ENCODE measurements at places on chromosomes 4 and X. TPM values are rescaled to one million over a fixed set of nuclear protein-coding genes. Genes with fewer than 3 reads are reported as not detected.

- DNase-seq, result no peak
Observed at GRCh38 chrX:37677765-37678164, 7.8 kb upstream of the XK start.

- DNase-seq, result no peak
Observed at GRCh38 chrX:154727418-154727817, 23.5 kb downstream of the GAB3 start.

DNA sequence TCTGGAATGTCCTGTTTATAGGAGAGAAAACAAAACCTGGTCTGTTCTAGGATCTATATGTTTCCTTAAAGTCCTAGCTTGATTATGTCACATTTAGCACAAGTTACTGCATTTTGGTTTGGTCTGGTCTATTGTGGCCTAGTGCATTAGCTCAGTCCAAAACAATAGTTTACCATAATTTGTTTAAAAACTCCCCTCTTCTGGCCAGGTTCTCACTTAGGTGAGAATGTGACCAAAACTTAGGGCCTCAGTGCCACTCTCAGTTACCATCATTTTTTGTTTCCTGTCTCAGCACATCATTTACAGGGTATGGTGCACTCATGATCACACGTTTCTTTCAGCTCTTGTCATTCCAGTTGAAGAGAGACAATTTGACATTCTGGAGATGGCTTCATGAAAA, 378.5 kb downstream of the KLHL4 start:
- DNase-seq, result no peak

The ADH6 gene
- polyA plus RNA-seq, result 6.3 TPM

DNA sequence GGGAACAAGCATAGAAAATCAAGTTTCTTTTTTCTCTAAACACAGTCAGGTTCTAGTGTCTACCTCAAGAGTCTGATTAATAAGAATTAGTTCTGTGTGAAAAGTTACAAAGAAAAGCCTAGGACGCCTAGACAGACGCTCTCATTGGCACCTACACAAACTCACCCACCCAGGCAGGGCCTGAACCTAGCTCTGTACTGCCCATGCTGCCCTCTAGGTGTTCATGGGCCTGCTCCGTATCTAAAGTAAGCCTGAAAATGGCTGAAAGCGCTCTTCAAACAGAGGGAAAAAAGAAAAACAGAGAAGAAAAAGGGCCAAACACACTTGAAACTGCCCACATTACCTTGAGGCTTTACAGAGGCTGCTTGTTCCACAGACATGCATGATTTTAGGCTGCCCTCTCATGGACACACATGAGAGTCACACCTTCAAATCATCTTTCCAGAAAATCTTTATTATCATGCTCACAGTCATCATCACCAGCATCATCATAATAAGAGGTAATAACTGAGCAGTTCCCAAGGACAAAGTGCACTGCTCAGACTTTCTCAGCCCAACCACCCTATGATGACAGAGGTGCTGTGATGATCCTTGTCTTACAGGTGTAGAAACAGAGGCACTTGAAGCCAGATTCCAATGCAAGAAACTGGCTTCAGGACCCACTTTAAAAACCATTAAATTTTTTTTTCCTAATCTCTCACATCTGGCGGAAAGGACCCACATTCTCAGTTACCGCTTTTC, 49.6 kb downstream of the MAP7D2 start:
- DNase-seq, result no peak

GRCh38 chrX:9845578-9845952, 59.3 kb downstream of the SHROOM2 start:
- peak; percentile 25 for DNase-seq

DNA sequence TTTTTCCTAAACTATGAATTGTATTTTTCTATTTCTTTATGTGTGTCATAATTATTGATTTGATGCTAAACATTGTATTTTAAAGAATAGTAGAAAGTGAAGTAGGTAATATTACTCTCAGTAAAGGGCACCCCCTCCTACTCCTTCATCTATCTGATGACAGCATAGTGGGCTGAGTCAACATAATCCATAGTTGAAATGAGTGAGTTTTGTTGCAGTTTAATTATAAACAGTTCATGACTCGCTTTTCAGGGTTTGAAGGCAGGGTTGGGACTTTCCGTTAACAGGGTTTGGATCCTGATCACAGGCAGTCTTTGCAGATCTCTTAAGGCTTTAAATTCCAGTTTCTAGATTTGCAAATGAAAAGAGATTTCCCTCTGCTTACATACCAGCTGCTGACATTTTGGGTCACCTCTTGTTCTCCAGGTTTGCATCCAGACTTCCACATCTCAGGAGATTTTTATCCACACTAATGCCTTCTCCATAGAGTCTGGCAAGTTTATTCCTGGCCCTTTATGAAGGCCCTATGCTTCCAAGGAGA, 54.0 kb upstream of the TACR3 start:
- no peak for DNase-seq

All from aorta (tissue), 5 donors.